ENCODE measurements at places on chromosomes 13 and 19.

- no peak for DNase-seq
These were observed 697.2 kb downstream of the EFNB2 start for GRCh38 chr13:105838231-105838630.

- no peak for DNase-seq
These were observed 149.8 kb downstream of the EFNB2 start for GRCh38 chr13:106385654-106386053.

DNA sequence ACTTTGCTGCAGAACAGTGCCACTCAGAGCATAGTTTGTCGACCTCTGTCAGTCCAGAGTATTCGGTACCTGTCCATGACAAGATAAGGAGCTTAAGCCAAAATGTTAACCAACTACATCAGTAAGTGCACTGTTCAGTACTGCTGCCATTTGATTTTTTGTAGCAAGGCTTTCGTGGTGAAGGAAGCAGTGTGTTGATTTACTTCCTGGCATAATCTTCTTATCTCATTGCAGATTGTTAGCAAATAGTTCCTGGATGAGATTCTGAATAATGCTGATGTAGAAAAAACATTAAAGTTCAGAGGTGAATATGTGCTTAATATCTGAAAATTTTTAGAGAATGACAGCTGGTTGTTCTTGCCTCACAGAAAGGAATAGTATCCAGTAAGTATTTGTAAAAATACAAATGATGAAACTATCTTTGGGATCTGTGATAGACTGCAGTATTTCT lies 85.7 kb downstream of the LRRC63 start:
- DNase-seq, result no peak

DNA sequence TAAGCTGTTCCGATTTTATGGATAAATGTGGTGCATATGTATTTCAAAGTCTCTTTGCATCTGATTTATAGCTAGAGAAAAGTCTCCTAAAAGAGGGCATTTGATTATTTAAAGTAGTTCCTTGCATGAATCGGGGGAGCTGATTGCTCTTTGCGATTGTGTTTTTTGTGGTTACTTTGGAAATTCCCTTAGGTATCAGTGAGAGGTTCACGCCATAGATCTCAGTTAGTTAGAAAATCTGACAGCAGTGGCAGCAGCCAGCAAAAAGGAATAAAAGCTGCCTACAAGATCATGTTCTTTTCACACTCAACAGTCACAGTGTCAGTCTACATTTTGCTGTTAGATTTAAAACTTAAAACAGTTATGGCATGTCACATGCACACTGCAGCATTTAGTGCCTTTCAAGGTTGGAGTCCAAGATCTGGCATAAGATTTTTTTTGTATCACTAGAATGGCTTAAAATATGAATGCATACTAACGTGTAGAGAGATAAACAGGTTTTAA lies 436.5 kb upstream of the PCDH20 start:
- DNase-seq, result no peak

DNA sequence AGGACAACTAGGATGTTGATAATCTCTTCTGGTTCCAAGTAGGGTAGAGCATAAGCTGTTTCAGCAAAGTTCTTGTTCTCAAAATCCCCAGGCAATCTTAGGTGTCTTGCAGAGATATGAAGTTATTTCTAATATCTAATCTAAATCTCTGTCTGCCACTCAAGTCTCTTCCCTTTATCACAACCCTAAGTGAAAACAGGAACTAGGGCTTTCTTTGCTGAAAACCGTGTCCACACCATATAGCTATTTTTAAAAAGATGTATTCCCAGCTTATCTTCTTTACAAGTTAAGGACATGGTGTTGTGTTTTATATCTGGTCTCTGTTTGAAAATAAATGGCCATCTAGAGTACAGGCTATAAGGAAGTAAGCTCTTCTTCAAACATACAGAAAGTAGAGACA lies 11.3 kb upstream of the RNASEH2B start:
- DNase-seq, result no peak

DNA sequence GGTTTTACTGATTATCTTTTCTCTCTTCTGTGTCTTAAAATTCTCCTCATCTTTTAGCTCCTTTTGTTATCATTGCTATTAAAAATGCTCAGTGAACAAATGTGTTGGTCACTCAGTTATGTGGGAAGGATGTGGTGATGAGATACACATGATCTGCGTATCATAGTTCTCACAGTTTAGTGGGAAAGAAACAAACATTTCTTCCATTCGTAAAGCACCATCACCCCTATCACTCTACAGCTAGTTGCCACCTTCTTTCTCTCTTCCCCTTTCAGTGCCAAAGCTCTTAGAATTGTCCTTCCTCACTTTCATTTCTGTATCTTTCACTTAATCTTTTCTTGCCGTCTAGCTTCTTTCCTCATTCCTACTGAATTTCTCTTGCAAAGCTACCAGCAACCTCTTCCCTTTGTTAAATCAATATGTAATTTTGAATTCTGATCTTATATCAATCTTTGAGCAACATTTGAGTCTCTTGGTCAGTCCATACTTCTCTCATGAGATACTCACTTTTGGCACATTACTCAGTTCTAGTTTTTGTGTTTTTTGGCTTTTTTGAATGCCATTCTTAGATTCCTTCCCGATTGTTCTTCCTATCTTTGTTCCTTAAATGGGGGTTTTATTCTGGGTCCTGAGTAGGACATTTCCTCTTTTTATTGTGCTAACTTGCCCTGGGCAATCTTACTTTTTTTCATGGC lies 122.3 kb downstream of the PCCA start:
- DNase-seq, result no peak

DNA sequence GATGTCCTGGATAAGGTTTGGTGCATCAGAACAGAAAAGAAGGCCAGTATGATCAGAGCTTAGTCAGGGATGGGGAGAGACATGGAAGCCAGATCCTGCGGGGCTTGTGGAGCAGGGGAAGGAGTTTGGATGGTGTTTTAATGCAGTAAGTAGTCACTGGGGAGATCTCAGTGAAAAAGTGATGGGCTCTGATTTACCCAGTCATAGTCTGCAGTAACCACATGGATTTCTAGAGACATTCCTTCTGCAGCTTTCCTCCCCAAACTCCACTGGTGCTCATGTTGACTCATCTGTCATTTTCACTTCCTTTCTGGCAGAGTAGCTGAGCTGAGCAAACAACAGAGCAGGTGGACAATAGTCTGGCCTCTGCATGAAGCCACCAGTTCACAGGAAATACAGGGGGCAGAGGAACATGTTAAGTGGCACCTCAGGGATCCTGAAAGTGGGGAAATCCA lies 144.1 kb downstream of the DPF1 start:
- no peak for DNase-seq

DNA sequence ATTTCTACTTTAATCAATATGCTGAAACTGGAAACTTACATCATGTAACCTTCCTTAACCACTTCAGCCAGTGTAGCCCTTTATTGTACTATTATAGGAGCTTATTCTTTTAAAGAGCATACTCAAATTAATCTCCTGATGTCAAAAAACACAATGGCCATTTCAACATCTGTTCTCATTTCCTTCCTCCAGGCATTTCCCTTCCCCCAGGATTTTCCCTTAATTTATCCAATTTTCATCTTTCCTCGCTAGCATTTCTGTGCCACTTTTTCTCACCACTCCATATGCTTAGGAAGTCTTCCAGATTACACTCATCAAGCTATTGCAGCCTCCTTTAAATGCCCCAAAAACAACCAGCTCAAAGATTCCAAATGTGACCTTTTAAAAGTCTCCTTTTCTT lies 265.0 kb downstream of the PCDH9 start:
- DNase-seq, result no peak

- no peak for DNase-seq
These were observed 26.7 kb downstream of the CEACAM8 start for GRCh38 chr19:42568006-42568405.

DNA sequence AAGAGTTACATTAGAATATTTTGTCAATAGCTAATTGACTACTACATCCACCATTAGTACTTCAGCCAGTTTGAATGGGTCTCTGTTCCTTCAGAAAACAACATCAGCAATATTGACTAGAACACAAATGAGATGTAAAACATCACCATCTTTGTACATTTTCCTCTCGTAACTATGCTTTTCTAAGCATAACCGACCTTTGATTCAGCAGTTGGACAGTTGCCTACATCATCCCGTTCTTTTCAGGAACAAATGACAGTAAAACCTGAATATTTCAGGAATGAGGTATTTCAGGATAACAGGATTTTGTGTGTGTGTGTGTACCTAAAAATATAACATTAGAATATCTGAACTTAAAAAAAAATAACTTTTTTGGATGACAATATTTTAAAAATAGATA lies 60.9 kb downstream of the STARD13 start:
- no peak for DNase-seq

DNA sequence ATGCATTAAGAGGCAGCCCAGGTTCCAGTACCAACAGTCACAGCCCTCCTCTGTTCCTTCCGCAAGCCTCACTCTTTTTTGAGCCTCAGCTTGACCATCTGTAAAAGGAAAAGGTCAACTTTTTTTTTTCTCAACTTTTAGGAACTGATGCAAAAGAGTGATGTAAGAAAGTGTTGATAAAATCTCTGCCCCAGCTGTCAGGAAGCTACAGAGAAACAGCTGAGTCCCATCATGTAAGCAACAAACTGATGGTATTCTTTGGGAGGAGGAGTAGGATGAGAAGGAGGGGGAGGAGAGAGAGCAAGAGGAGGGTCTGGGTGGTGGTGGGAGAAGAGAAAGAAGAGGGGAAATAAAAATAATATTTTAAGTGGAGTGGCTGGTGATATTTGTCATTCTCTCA lies 233.9 kb upstream of the TSHZ3 start:
- no peak for DNase-seq

- no peak for DNase-seq
These were observed 749 bp upstream of the CPT1C start for GRCh38 chr19:49690079-49690655.

DNA sequence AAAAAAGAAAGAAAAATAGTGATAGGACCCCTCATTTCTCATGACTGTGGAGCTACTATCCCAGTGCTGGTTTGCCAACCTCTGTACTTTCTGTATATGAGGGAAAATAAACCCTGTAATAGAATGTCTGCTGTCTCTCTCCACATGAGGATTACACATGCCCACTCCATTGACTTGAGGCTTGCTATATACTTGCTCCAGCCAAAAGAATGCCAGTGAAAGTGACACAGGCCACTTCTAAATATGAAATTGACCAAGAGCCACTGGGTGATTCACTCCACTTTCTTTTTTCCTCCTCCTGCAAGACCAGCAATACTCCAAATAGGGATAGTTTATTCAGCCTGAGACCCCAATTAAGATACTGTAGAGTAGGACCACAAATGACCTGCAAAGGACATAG lies 6.2 kb downstream of the THAP8 start:
- no peak for DNase-seq

- DNase-seq, result no peak
These were observed 8.8 kb downstream of the CYP4F8 start for GRCh38 chr19:15623711-15624318.

DNA sequence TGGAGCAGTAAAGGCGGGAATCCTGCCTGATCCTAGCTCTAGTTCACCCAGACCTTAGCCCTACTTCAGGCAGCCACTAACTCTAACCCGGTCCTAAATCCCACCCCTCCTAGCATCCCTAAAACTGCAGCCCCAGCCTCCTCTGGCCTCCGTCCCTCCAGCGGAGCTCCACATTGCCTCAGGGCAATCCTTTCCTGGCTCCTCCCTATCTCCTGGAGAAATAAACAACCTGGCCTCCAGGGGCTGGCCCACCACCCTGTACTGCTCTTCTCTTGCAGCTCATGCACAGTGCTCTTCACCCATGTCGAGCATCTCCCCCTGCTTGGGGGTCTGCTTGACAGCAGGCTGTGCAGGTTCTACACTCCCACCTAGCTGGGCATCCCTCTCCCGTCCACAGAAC lies 6.7 kb downstream of the POU2F2 start:
- no peak for DNase-seq

DNA sequence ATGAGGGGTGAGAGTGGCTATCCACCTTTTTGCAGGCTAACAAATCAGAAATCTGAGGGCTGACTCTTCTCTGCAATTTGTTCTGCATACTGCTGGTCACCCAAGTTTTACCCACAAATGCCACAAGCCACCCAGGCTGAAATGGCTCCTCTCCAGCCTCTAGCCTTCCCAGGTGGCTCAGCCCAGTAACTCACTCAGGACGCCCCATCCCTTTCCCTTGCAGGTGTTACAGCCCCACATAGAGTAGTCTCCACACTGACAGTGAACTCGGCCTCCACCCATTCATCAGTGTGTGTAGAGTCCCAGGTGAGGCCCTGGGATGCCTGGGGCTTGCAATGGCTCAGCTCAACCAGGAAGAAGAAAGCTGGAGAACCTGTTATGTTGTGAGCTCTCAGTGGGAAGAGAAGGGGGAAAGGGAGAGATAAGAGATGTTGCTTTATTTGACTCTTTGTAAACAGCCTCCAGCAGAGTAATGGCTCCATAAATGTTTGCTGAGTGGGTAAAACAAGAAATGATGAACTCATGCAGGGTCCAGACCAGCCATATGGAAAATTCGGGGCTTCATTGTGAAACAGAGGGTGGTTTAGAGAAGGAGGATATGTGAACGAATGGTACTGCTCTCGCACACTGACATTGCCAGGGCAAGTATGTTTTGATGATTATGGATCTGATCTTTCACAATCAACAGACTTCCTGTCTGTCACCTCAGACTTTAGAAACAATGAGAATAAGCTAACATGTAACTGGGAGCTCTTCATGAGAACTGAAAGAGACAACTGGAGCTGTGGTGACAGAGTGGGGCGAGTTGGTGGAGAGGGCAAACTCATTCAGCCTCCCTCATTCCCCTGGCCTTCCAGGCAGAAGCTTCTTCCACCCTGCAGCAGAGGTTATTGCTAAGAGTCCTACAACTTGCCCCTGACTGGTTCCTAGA lies 74.2 kb upstream of the RFC3 start:
- DNase-seq, result no peak

GRCh38 chr19:49447485-49448431 lies 3.9 kb downstream of the PIH1D1 start:
- peak; percentile 63 for DNase-seq

- no peak for DNase-seq
These were observed 223.9 kb downstream of the LHFPL6 start for GRCh38 chr13:39379118-39379517.

- no peak for DNase-seq
These were observed 12.2 kb downstream of the TPM4 start for GRCh38 chr19:16088351-16089009.

GRCh38 chr13:101204270-101205020 lies 211.9 kb downstream of the NALCN start:
- no peak for DNase-seq

DNA sequence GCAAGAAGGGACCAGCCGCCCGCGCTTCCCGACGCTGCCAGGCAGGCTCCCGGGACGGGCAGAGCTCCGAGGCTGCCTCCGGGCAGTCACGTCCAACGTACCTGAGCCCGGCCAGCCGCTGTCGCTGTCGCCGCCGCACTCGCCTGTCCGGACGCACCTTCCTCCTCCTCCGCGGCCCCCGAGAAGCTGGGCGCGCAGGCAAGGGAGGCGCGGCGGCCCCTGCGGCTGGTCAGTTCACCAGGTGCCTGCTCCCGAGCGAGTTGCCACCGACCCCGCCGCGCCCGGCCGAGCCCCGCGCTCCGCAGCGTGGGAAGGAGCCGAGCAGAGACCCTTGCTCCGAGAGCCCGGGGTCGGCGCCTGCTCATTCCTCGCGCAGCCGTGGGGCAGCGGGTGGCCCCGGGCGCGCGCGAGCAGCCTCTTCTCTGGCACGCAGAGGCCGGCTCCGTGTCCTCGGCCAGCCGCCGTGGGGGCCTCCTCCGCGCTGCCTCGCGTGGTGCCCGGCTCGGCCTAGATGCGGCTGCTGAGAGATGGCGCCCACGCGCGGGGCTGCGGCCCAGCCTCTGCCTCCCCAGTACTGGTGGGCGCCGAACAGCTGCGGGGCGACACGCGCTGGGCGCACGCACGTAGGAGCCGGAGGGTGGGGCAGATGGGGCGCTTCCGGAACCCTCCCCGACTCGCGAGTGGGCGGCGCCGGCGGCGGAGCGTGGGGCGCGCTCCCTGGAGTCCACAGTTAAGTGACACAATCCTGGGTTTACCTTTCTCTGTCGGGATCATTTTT lies 419.4 kb downstream of the UQCRFS1 start:
- no peak for DNase-seq

GRCh38 chr13:98493042-98493712 lies 83.7 kb downstream of the STK24 start:
- DNase-seq, result no peak
